Smooth muscle cell of the pulmonary artery (primary cell): ENCODE measurements at places on chromosomes 2 and 18. TPM values are rescaled to one million over a fixed set of nuclear protein-coding genes. Genes with fewer than 3 reads are reported as not detected.

The TDRD15 gene
- not detected in 2 replicates for total RNA-seq

The TMEM178A gene
- 0.86 and 1.2 TPM in 2 replicates for total RNA-seq

The GTF2A1L gene
- total RNA-seq: 1.4 and 3.8 TPM in 2 replicates

The UGT1A1 gene
- total RNA-seq: 0.07 TPM in 1 of 2 replicates, not detected in the other

The ZBTB7C gene
- total RNA-seq: 0.46 TPM in 1 of 2 replicates, not detected in the other

The LRRC30 gene
- not detected in 2 replicates for total RNA-seq

The SULT1C2 gene
- 0.07 and 0.23 TPM in 2 replicates for total RNA-seq

The TUBA3D gene
- total RNA-seq: 0.10 TPM in 1 of 2 replicates, not detected in the other

The SERPINB13 gene
- not detected in 2 replicates for total RNA-seq

The TMEM198 gene
- 1.3 and 1.4 TPM in 2 replicates for total RNA-seq

The MERTK gene
- 0.69 and 0.91 TPM in 2 replicates for total RNA-seq

The CFAP221 gene
- 0.07 and 0.13 TPM in 2 replicates for total RNA-seq

The RNU2-63P gene
- total RNA-seq: not detected in 2 replicates

The PSMA8 gene
- not detected in 2 replicates for total RNA-seq

The FAM124B gene
- under 0.01 and 0.33 TPM in 2 replicates for total RNA-seq

The DHRS9 gene
- total RNA-seq: 0.98 and 2.7 TPM in 2 replicates

The CPS1 gene
- 5.3 and 30.0 TPM in 2 replicates for total RNA-seq

The ARHGAP15 gene
- 0.13 TPM in 1 of 2 replicates, not detected in the other for total RNA-seq

The PROKR1 gene
- not detected in 2 replicates for total RNA-seq

The ITGA4 gene
- total RNA-seq: 21.4 and 53.7 TPM in 2 replicates

The MROH2A gene
- not detected in 2 replicates for total RNA-seq

The STON1 gene
- 24.5 and 35.6 TPM in 2 replicates for total RNA-seq

The SS18 gene
- 113 and 124 TPM in 2 replicates for total RNA-seq

The NPPC gene
- total RNA-seq: 0.07 and 0.96 TPM in 2 replicates

The LYG2 gene
- not detected in 2 replicates for total RNA-seq
